CD4-positive, alpha-beta memory T cell (primary cell): ENCODE measurements at places on chromosomes 16 and 17.

DNA sequence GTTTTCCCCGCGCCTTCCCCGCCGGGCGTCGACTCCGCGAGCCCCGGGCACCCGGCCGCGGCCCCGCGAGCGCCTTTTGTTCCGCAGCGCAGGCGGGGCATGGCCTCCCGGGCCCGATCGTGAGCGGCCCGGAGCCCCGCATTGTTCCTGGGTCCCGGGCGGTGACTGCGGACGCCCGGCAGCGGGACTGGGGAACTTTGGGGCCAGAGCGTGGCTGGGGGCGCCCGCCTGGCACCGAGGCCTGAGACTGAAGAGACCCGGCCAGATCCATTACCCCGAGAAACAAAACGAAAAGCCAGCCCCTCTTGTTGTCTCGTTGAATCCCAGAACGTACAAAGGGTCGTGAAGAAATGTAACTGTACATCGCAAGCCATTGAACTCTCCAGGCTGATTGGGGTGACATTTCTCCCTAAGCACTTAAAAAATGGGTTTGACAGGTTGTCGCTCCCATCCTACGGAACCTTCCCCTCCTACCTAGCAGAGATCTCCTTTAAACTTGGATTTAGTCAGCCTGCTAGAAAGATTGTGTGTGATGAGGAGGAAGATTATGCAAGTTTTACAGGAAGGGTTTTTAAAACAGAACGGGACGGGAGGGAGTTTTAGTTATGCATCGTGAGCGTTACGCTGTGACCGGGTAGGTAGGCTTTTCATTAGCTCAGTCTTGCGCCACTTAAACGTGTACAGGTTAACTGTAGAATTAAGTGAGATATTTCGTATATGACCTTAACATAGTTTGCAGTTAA is 825 bp downstream of the METTL9 start:
- DNase-seq: peak; percentile 60

DNA sequence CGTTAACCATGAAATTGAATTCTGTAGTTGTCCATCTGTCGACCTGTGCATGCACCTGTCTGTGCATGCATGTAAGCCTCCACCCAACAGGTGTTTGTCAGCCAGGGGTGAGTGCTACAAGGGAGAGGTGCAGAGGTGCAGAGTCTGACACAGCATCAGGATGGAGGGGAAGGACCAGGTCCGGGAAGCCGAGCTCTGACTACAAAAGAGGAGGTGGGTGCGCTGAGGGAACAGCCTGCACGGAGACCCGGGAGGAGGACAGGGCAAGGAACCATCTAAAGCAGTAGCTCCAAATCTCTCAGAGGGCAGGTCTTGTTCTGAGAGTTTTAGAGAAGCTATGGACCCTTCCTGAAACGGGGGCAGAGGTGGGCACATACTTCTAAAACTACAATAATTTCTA is 54.1 kb downstream of the B9D1 start:
- no peak for DNase-seq

DNA sequence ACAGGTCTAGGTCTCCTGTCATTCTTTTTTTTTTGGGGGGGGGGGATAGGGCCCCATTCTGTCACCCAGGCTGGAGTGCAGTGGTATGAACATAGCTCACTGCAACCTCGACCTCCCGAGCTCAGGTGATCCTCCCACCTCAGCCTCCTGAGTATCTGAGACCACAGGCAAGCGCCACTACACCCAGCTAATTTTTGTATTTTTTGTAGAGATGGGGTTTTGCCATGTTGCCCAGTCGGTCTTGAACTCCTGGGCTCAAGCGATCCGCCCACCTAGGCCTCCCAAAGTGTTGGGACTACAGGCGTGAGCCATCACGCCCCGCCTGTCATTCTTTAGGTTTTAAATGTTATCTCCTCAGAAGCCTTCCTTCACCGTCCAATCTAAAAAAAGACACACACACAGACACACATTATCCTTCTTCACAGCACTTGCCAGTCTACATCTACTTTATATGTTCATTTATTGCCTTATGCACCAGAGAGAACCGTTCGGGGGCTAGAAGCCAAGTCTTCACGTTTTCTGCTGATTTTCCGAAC is 694 bp downstream of the MRPL27 start:
- DNase-seq: no peak

DNA sequence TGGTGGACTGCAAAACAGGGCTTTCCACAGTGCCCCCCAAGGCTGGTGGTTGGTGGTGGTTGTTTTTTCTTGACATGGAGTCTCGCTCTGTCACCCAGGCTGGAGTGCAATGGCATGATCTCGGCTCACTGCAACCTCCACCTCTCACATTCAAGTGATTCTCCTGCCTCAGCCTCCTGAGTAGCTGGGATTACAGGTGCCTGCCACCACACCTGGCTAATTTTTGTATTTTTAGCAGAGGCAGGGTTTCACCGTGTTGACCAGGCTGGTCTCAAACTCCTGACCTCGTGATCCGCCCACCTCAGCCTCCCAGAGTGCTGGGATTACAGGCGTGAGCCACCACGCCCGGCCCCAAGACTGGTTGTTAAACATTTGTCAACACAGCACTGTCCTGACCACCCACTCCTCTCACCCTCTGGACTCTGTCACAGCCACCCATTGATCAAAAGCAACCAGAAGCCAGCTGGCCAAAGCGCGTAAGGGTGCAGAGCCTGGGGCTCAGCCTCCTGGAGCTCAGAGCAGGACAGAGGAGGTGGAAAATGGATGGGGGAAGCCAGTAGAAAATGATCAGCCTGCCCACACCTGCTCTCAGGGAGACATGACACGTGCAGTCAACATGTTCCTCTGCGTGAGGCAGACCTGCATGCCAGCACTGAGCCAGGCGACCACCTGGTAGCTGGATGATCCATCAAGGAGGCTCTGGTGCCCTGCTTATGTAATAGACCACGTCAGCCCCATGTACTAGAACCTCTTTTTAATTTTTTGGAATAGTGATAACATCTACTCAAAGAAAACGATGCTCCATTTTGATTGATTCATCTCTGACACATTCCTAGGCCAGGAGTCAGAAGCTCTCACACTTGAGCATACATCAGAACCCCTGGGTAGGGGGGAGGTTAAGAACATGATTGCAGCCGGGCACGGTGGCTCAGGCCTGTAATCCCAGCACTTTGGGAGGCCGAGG is 14.8 kb upstream of the OSGIN1 start:
- no peak for DNase-seq

DNA sequence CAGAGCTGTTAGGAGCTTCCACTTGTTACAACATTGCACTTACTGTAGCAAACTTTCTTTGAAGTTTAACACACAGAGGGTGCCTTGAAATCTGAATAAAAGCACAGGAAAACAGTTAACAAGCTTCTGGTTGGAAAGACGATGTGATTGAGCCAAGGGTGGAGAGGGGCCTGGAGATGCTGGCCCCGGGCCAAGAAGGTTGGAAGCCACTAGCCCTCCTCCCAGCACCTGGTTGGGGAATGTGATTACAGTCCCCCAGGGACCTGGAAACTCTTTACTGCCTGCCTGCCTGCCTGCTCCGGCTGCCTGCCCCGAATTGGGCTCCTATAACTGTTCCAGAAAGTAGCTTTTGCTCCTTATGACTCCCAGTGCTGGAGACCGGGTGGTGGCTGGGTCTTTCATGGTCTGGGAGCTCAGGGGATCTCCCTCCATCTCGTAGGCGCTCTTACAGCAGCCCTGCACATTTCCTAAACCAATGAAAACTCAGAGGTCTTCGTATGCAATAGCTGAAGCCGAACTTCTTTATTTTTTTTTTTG is 48.0 kb upstream of the ZFHX3 start:
- no peak for DNase-seq

GRCh38 chr16:14028202-14028601 is 42.9 kb upstream of the MRTFB start:
- DNase-seq: no peak

GRCh38 chr17:9109933-9110332 is 88.6 kb downstream of the NTN1 start:
- DNase-seq: no peak

DNA sequence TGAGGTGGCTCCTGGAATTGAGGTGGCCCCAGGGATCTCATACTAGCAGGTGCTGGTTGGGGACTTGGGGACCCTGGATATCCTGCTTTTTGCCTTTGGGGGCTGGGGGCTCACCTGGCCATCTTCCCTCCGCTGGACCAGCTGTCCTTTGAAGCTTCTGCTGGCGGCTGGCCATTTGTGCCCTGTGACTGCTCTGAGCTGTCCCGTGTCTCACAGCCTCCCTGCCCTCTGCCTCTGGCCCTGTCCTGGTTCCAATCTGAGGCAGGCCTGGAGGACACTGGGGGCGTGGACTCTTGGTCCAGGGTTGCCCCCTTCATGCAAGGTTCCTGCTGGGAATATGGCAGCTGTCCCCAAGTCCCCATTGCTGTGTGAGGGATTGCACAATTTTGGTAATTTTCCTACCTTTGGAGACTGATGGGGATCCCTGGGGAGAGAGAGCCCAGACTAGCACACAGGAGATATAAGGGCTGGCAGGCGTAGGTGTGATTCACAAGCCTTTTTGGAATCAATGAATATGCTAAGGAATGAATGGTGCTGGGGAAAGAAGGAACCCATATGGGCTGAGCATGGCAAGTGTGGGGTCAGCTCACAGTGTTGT is 19.2 kb downstream of the ADCY7 start:
- no peak for DNase-seq

- no peak for DNase-seq
These were observed 13.3 kb upstream of the PITPNM3 start for GRCh38 chr17:6569370-6570285.

DNA sequence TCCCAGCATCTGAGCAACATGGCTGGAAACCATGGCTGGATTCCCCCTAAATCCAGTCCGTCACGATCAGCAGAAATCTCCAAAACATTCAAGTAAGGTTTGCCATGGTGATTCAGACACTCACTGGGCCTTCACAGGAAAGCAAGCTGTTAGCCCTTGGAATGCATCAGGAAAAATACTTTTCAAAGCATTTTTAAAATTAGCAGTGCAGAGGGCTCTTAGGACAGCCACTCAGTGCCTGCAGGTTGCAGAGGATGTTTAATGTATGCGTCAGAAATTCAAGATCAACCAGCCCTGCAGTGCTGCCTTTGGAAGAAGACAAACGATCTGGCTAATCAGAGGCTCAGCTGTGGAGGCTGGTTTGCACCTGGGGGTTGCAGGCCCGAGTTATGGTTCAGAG is 50.3 kb downstream of the FOXL1 start:
- no peak for DNase-seq

DNA sequence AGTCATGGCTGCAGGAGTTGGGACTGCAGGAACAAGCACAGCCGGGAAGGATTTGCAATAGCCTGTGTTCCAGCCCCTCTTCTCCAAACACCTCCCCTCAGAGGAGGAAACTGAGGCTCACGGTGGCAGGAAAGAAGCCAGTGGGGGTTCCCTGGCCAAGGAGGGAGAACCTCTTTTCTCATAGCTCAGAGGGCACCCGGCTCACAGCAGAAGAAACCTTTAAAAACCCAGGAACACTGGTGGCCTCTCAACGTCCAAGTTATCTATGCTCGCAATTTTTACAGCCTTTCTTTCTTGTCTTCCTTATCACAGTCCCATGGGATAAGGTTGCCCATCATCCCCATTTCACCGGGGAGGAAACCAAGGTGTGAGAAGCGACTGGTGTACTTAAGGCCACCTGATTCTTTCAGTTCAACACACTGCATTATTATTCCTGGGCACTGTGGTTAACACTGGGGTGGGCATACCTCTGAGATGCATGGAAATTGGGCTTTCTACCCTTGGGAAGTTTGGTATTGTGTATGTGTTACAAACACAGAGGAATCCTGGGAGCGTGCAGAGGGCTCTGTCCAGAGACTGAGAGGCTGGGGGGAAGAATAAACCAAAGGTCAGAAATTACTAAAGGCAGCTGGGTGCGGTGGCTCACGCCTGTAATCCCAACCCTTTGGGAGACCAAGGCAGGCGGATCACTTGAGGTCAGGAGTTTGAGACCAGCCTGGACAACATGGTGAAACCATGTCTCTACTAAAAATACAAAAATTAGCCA is 791 bp upstream of the ZNF629 start:
- DNase-seq: no peak

DNA sequence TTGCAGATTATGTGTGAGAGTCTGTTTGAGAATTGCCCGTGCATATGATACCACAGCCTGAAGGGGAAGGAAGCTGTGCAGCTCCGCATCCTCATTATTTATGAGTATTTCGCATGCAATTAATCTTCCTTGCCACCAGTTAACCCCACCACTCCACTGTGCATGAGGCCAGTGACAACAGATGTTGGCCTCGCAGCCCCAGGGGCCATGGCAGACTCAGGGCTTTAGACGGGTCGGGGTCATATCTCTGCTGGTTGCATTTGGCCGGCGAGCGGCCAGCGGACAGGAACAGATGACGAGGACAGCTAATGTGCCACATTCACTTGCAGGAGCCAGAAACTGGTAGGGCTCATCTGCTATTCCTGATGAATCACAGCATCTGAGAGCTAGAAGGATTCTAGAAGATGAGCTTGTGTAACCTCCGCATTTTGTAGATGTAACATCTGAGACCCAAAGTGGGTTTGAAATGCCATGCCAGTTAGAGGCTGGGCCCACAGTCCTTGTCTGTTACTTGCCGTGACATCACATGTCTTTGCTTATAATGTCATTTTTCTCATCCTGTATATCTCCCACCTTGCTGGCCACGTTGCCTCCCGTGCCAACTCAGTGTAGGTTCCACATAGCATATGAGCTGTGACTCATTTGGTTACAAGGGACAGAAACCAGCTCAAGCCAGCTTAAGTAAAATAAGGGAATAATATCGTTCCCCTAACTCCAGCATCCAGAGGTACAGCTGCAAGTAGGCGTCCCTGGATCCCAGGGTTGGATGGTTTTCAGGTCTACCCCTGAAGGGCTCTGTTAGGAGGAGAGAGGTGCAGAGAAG is 137.2 kb downstream of the SNX29 start:
- no peak for DNase-seq

DNA sequence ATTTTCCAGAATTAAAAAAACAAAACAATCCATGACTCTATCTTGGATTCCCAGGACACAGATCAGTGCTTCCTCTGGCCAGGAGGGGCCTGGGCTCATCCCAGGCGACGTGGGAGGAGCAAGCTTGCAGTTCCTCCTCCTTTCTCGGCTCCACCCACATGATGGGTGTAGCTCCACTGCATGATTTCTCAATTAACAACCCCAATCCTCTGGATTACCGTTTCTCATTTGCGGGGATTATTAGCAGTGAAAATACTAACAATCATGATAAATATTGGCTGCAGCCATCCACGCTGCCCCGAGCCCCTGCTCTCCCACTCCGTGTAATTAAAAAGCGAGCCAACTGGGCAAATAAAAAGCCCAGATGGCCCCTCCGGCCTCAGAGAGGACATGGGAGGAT is 46.4 kb upstream of the SDK2 start:
- DNase-seq: no peak

- no peak for DNase-seq
These were observed 138.2 kb upstream of the COX10 start for GRCh38 chr17:13931111-13931526.

DNA sequence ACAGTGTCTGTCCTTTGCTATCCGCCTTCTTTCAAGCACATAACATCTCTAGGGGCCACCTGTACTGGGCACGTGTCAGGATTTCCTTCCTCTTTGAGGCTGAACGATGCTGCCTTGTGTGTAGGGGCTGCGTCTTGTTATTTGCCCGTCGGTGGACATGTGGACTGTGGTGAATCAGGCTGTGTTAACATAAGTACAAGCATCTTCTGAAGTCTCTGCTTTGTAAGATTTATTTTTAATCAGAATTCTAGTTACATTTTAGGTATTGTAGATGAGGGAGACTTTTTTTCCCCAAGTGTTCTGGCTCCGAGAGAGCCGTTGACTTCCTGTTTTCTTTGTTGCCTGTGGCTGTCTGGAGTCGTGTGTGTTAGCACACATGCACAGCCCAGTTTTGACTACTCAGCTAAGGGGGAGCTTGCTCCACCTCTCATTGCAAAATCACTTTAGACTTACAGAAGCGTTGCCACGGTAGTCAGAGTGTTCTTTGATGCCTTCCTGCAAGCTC is 26.1 kb downstream of the SPG7 start:
- peak; percentile 52 for DNase-seq

GRCh38 chr16:2278272-2278608 is 10.3 kb upstream of the RNPS1 start:
- no peak for DNase-seq
